ENCODE measurements at places on chromosomes 5 and 9.

DNA sequence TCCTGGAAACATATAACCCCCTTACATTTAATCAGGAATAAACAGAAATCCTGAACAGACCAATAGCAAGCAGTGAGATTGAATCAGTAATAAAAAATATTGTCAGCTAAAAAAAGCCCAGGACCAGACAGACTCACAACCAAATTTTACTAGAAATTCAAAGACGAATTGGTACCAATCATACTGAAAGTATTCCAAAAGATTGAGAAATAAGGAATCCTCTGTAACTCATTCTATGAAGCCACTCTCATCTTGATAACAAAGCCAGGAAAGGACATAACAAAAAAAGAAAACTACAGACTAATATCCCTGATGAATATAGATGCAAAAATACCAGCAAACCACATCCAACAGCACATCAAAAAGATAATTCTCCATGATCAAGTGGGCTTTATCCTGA lies 714.0 kb downstream of the SEMA5A start:
- DNase-seq: no peak

GRCh38 chr5:135980620-135981019 lies 25.8 kb upstream of the LECT2 start:
- DNase-seq: no peak

GRCh38 chr5:167721926-167722440 lies 569.5 kb upstream of the WWC1 start:
- no peak for DNase-seq

DNA sequence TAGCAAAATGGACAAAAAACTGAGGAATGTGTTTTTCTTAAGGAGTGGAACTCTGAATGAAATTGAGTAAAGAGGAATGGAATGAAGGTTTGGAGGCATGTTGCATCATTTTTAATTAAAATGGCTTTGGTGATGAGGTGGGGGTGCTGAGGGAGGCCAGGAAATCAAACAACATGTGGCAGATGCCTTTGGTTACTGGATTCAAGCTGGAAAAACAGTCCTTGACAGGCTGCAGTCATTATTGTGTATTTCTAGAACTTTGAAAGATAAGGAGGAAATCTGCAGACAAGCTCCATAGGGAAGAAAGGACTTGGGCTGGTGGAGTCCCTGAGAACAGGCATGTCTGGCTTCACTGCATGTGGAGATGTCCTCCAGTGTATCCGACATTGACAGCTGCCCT lies 203.5 kb upstream of the HAPLN1 start:
- DNase-seq: no peak

DNA sequence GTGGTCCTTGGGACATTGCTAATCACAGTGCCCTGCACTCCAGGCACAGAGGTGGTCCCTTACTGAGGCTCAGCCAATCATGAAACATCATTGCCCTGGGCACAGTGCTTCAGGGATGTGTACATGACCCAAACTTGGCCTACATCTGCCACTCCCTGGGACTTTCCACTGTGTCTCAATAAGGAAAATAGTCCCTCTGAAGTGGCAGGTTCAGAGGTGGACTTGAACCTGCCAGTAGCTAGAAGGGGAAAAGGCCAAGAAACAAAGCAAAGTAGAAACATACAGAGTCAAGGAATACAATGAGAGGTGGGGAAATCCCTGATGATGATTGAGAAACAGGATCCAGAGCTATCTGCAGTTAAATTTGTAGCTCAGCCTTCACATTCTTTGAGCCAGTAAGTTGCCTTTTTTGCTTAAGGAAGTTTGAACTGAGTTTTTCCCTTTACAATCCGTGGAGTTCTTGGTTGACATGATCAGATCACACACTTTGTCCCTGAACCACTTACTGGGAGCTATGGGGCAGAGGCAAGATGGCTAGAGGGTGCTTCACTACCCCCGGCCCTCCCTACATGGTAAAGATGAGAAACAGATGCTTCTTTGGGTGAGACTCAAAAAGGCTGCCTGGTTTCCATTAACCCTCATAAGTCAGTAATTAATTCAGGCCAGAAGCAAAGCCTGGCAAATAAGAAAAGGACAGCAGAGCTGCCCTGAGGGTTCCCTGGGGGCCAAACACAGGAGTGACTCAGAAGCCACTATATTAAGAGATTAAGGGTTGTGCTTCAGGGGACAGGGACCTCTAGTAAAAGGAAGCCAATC lies 57.6 kb downstream of the SH3TC2 start:
- DNase-seq: peak; percentile 35

DNA sequence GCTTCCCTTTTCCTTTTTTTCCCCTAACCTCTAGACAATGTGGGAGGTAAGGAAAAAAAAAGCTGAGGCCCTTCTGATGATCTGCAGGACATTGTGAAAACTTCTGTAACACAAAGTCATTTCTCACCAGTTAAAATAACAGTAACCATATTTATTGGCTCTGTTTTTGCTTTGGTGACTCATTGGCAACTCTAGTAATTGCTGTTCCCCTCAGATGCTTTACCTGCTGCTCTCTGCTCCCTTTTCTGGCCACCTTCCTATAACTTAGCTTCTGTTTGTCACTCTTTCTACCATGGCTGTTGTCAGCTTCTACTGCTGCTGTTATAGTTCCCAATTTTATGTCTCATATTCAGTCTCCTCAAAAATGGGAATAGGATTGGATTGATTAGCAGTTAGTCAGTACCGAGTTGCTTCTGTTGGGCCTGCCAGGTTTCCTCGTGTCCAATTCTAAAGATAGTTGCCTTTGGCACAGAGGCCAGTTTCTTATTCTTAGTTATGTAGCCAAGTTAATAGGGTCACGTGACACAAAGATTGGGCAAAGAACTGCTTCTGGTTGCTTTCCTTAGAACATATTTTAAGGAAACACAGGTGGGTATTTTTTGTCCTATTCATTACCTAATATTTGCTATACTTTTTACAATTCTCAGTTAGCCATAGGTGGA lies 16.8 kb downstream of the SCAMP1 start:
- peak; percentile 22 for DNase-seq

- DNase-seq: no peak
These were observed 29.2 kb downstream of the CSNK1A1 start for GRCh38 chr5:149521739-149522685.

- no peak for DNase-seq
These were observed 447.8 kb downstream of the MTRR start for GRCh38 chr5:8316608-8317280.

GRCh38 chr5:143972068-143972467 lies 160.1 kb downstream of the HMHB1 start:
- no peak for DNase-seq

- no peak for DNase-seq
These were observed 313.0 kb upstream of the ZNF608 start for GRCh38 chr5:125059255-125060002.

DNA sequence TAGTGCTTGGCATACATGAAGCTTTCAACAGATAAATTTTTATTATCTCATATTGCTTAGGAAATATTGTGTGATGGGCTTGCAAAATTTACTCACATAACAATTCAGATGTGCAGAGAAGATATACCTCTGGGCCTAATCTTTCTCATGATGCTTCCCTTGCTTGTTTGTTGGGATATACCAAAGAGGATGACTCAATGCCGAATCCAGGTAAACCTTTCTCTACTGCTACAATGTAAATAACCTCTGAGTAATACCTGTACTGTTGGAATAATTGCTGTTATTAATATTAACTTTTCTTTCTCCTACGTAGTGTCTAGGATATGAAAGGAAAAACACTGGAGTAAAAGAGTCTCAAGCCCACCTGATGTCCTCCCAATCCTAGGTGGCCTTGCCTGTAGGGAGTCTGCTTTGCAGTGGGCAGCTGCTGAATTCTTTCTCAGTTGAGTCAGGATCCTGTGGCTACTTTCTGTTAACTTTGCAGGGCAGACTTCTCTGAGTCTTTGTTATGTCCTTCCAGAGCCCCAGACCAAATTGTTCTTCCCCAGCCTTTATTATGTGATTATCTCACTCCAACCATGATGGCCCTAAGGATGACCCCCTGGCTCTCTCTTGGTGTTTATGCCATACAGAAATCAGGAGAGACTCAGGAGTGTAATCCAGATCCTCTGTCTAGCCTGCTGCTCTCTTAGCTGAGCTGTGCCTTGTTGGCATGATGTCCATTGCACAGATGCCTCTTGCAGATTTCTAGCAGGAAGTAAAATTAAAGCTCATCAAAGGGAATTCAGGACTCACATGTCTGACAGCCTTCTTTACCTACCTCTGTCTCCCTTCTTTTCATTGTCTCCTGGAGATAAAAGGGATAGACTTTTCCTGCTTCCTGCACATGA lies 208.1 kb downstream of the SNX18 start:
- peak; percentile 42 for DNase-seq

DNA sequence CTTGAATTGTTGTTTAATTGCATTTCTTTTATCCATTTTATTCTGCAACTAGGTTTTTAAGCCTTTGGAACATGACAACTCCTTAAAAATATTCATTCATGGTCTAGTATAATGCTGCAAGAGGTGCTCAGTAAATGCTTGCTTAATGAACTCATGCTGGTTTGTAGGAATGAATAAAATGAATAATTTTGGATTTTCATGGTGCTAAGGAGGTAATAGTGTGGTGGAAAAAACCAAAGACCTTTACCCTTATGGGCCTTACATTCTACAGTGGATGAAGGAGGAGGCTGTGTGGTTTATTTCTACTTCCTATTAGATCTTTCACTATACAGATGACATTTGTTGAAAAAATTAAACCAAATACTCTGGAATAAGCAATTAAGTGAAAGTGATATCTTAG lies 43.4 kb downstream of the LRRTM2 start:
- DNase-seq: no peak

- DNase-seq: peak; percentile 29
These were observed 87.3 kb upstream of the GNAQ start for GRCh38 chr9:78118742-78119473.

DNA sequence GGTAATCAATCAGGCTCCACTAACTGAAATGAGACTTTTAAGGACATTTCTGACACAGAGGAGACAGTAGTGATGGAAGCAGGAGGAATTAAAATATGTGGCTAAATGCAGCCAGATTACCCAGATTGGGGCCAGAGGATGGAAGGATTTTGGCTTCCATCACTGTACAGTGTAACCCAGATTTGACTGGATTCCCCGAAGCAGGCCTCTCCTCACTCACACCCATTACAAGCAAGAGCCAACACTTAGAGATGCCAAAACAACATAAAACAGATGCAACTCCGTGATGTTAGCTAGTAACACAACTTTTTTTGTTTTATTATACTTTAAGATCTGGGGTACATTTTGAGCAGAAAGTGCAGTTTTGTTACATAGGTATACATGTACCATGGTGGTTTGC lies 17.6 kb downstream of the TEK start:
- no peak for DNase-seq

GRCh38 chr9:32487981-32488380 lies 38.0 kb downstream of the RIGI start:
- peak; percentile 53 for DNase-seq

GRCh38 chr9:4073371-4073770 lies 226.5 kb downstream of the GLIS3 start:
- DNase-seq: peak; percentile 24

DNA sequence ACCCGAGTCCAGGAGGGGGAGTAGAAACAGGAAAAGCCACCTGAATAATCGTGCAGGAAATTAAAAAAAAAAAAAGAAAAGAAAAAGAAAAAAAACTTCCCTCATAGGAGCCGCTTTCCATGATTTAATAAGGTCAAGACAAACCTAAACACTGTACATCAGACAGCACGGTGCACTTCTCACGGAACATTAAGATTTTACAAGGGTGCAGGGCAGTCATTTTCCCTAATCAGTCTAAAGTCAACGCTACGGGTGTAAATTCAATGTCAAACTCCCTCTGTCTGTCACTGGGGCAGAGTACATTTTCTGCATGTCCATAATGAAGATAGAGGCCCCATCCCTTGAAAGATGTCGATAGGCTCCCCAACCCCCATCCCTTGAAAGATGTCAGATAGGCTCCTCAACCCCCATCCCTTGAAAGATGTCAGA lies 139.7 kb downstream of the TSSK1B start:
- DNase-seq: no peak

- DNase-seq: peak; percentile 53
These were observed 8.3 kb upstream of the CXXC5 start for GRCh38 chr5:139639619-139640380.

DNA sequence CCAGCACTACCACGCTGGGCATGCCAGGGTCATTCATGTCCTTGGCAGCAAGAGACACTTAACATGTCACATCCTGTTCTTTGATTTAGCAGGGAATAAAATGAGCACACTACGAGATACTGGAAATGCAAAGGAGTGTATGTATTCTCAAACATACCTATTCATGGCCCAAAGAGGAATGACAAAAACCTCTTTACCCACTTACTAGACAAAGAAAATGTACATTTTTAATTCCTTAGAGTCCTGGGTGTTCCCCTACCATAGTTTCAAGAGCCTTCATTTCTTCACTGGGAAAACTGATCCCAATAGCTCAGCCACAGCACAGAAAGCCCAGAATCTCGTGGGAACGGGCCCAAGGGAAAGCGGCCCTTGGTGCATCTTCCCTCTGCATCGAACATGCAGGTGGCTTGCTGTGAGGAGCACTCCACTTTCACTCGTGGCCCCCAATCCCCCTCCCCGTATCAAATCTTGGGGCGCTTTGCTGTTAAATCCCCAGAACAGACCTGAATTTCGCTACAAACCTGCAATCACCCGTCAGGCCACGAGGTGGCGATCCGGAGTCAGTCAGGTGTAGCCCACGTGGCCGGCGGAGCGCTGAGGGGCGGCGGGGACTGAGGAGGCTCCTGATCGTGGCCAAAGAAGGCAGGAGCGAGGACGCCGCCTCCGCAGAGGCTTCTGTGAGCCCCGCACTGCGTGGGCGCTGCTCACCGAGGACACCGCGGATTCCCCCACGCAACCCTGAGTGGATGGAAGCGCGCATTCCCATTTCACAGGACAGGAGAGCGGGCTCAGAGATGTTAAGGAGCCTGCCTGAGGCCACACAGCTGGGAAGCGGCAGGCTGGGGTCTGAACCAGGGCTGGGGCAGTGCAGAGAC lies 91.4 kb downstream of the LMX1B start:
- DNase-seq: peak; percentile 74

DNA sequence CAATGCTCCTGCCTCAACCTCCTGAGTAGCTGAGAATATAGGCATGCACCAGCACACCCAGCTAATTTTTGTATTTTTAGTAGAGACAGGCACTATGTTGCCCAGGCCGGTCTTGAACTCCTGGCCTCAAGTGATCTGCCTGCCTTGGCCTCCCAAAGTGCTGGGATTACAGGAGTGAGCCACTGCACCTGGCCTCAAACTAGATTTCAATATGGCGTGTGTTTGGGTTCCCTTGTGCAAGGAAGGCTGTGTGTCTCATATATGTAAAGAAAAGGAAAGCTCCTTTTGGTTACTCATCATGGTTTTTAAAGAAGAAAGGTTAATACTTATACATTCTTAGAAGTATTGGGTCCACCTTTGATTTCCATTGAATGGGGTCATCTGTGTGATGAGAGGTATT lies 70.7 kb downstream of the ANKRD33B start:
- DNase-seq: no peak
